WERI-Rb-1 (cell line): ENCODE measurements at places on chromosomes 1 and 21.

GRCh38 chr21:45136927-45137611 lies 62.7 kb downstream of the ADARB1 start:
- DNase-seq = peak; percentile 95

- no peak for DNase-seq
Observed at GRCh38 chr1:39905172-39905571, 3.5 kb upstream of the MYCL start.

- no peak for DNase-seq
Observed at GRCh38 chr1:8866173-8866791, 12.2 kb downstream of the ENO1 start.

- DNase-seq = no peak
Observed at GRCh38 chr1:206453111-206453510, 17.2 kb upstream of the IKBKE start.

DNA sequence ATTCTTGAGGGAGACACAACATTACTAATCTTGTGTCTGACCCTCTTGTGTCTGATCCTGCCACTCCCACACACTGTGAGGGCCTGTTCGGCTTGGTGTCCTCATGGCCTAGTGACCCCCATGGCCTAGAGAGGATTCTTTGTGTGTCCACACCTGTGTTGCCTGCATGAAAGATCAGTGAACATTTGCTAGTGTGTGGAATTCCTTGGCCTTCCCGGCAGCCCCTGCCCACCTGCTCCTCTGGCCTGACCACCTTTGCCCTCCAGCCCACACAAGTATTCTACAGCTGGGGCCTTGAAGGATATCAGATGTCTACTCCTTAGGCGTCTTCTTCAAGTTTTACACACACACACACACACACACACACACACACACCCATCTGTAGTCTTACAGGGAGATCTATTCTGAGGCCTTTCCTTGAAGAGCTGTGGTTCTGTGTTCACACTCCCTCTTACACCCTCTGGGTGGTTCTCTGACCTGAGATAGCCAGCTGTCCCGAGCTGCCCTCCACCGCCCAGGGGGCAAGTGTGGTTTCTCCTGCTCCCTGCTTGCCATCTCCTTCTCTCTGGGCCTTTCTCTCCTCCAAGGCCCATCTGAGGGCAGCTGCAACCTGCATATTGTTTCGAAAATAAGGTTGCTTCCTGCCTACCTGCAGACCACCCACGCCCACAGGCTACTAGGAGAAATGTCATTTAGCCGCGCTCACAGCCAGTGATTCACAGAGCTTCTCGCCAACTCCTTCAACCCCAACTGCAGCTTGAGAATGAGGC lies 45.4 kb downstream of the CD247 start:
- DNase-seq = no peak

- DNase-seq = no peak
Observed at GRCh38 chr1:233613252-233614172, at the start of gene KCNK1. TSS of gene KCNK1 (plus strand) at chr1:233614106. CDS start at chr1:233614172, 66 bp downstream.

DNA sequence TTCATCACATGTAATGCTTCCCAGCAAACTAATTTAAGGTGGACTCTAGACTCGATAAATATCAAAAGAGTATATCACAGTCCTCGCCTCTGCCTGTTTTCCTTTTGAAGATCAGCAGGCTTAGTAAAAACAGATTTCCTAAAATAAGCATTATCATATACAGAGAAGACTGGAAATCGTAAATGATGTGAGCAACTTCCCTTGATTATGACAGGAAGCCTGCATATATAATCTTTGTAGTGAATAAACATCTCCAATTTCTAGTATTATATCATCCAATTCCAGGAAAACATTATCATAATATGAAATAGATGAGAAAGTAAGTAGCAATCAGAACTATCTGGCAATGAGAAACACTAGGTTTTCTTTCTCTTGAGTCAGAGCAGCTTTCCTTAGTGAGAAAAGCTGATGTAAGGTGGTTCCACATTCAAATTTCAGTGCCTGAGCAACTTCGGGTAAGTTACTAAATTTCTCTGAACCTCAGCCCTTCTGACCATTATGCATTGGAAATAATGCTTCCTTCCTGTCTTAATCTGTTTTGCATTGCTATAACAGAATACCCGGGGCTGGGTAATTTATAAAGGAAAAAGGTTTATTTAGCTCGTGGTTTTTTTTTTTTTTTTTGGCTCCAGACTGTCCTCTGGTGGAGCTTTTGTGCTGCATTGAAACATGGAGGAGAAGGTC lies 12.6 kb upstream of the POU2F1 start:
- DNase-seq = no peak

GRCh38 chr1:12697397-12697796 lies 18.5 kb upstream of the AADACL3 start:
- no peak for DNase-seq

DNA sequence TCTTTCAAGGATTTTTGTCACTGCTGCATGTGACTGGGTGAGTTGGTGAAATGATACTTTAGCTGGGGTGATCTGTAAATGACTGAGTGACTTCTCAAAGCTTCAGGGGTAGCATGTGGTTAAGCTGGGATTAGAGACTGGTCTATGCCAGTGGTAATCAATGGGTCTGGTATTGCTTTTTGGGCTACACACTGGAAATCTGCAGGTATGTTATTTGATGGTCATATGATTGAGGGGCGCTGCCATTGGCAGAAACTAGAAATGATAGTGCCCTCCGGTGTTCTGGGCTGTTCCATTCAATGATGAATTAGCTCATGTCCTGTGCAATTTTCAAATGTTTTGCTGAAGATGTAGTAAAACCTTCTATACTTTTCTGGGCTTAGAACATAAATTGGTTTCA lies 39.7 kb upstream of the DNAJC6 start:
- DNase-seq = no peak

DNA sequence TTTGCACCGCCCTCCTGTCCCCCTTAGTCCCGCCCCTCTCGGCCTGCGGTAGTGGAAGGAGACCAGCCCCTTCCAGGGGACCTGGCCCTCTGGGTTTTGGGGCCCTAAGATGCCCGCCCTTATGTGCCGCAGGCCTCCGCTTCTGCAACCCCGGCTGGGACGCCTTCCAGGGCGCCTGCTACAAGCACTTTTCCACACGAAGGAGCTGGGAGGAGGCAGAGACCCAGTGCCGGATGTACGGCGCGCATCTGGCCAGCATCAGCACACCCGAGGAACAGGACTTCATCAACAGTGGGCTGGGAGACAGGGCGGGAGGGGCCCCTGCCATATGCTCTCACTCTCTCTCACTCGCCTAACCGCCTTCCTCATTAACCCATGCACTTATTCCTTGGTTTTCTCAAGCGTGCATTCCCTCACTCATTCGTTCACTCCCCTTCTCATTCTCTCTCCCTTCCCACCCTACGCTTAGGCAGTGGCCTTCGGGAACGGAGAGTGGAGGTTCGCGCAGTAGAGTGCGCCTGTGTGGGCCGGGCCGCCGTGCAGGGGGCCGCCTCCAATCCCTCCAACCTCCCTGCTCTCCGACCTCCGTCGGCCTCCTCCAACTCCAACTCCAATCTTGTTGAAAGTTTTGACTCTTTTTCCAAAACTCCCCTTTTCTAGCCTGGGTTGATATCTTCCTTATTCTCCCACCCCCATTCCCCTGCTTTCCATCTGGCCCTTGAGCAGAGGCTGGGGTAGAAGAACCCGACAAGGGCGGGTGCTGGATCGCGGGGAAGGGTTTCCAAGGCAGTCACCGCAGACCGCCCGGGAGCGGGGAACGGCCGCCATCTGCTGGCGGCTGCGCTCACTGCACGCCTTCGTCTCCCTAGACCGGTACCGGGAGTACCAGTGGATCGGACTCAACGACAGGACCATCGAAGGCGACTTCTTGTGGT lies 15.2 kb downstream of the BCAN start:
- DNase-seq = peak; percentile 93

- DNase-seq = no peak
Observed at GRCh38 chr1:206114692-206115640, 2.2 kb downstream of the AVPR1B start.

GRCh38 chr1:31788825-31789256 lies 24.7 kb upstream of the ADGRB2 start:
- DNase-seq = peak; percentile 23

GRCh38 chr1:234758851-234759250 lies 148.9 kb upstream of the IRF2BP2 start:
- DNase-seq = no peak

DNA sequence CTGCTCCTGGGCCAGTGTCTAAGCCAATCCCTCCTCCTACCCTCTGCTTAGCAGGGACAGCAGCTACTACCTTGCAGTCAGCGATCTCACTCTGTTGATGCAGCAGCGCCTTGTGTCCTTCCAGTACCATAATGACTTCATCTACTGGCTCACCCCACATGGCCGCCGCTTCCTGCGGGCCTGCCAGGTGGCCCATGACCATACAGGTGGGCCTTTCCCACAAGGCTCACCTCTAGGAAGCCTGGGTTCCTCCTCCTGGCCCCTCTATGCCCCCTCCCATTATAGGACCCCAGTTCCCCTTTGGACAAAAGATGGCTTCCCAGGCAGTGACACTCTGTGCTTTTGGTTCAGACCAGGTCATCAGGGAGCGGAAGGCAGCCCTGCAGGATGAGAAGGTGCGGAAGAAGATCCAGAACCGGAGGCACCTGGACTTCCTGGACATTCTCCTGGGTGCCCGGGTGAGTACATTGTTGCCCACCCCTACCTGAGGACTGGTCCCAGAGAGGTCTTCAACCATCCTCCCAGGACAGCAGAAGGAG lies 15.1 kb downstream of the CYP4B1 start:
- DNase-seq = no peak

DNA sequence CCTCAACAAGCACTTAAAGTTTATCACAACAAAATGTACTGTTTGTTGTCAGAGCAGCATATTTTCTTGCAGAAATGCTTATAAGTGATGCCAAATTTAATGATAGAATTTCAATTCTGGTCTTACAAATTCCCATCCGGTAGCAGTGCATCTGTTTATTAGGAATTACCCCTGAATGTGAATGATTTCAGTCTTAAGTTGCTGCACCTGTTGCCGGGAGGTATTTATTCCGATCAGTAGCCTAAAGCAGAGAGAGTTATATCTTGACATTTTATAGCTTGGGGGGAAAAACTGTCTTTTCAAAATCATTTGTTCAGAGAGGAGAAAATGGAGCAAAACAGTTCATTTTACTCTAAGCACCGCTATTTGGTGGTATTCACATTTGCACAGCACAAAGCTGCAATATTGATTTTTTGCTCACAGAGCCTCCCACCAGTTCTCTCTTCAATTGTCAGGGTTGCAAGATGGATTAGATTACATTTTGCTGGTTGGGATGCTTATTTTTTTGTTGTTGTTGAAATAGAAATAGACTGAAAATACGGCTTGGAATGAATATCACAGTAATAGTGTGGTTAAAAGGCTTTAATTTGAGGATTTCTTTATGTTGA lies 98.6 kb downstream of the ADGRL2 start:
- DNase-seq = no peak

- peak; percentile 47 for DNase-seq
Observed at GRCh38 chr1:147551036-147551435, 9.7 kb downstream of the BCL9 start.

GRCh38 chr1:174134003-174134659 lies 25.2 kb upstream of the RABGAP1L start:
- no peak for DNase-seq

DNA sequence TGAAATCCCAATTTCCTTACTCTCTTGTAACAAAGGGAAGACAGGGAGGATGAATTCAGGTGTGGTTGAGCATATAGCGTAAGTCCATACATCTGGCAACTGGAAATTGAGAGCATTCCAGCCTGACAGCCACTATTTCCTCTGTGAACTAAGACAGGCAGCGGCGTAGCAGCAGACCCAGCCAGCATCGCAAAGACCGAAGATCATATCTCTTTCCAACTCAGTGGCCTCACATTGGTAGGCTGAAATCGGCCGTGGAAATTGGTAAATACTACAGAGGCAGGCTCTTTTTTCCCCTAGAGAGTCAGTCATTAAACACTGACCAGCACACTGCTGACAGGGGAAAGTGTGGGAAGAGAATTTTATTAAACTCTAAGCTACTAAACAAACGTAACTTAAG lies 43.4 kb downstream of the TARBP1 start:
- no peak for DNase-seq

DNA sequence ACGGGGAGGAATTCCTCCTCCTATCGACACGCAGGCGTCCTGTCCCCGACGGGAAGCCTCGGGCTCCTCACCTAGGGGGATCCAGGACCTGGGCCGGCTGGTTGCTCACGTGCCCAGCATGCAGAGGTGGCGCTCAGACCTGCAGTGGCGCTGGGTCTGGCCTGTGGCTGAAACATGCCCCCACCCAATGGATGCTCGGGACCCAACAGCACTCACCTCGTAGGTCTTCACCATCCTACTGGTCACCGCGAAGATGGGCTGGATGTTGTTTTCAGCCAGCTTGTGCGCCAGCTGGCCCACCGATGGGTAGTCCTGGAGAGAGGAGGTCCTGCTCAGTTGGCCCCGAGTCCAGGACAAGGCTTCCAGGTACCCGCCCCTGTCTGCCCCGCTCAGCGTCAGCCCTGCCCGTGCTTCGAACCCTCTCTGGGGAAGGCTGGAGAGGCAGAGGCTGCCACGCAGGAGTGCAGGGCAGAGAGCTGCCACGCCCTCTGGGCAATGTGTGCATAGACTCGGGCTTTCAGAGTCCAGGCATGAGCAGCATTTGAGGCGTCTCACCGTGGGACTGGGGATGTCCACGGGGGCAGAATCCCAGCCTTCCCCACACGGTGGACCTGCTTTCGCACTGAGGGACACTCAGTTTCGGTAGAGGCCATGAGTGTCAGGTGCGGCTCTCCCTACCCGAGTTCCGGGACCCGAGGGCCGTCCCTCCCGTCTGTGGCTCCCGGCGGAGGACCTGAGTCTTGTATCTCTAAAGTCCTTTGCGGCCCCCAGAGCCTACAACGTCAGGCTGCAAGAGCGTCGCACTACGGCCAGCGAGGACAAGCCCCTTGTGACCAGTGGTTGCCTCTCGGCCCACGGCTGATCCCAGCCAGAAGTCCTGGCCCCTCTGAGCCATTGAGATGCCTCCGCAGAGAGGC lies 21.6 kb downstream of the ITGB2 start:
- no peak for DNase-seq

DNA sequence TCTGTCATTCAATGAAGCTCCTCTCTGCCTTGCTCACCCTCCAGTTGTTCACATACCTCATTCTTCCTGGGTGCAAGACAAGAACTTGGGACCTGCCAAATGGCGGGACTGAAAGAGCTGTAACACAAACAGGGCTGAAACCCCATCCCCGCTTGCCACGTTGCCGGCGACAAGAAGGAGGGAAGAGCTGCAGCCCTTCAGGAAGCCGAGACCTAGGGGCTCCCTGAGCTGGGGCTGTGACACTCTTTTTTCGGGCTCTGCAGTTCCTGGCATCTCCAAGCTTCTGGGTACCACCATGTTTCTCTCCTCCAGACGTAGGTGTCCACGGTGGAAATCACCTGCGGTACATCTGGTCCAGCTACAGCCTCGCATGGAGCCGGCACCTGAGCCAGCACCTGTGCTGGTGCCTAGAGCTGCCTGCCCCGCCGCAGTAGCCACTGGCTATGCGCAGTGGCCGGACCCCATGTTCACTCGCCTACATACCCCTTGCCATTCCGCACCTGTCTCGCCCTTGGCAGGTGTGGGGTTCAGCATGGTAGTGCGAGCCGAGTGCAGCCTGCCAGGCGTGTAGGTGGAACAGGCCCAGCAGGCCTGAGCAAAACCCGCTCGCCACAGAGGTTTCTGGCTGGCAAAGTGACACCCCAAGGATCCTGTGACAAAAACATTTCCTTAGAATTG lies 367.0 kb upstream of the NEGR1 start:
- no peak for DNase-seq
